ENCODE measurements at places on chromosomes 7 and 10.

DNA sequence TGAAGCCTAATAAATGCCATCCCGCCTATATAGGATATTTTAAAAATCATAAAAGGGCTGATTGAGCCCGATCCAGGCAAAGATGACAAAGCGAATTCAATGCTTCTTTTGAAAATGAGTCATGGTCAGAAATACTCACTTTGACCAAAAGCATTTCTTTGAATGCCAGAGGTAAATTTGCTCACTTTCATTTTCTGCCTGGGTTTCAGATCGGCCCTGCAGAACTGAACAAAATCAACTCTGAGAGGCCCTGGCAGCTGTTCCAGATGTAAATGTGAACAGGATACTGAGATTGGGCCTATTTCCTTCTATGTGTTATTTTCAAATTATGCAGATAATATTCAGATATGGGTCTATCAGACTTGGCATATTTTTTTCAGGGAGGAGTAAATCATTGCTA lies 114.8 kb upstream of the ARID5B start:
- no peak for DNase-seq

- no peak for DNase-seq
Observed at GRCh38 chr7:116165717-116166116, 44.6 kb upstream of the TES start.

GRCh38 chr7:78760620-78761355 lies 692.7 kb downstream of the MAGI2 start:
- no peak for DNase-seq

GRCh38 chr7:5997210-5997808 lies 11.5 kb downstream of the PMS2 start:
- peak; percentile 30 for DNase-seq

GRCh38 chr10:22990443-22990842 lies 62.6 kb downstream of the ARMC3 start:
- no peak for DNase-seq

DNA sequence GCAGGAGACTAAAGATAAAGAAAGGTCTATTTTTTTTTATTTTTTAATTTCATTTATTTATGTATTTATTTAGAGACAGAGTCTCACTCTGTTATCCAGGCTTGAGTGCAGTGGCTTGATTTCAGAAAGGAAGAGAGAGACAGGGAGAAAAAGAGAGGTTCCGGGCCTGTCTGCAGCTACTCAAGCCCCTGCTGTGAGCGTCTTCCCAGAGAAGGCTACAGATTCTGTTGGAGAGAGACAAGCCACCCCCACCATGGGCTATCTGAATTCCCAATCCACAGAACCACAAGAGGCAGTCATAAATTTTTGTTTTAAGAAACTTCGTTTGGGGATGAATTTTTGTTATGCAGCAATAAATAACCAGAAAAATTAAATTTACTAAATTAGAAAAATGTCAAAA lies 68.1 kb downstream of the CALN1 start:
- no peak for DNase-seq

- no peak for DNase-seq
Observed at GRCh38 chr7:2614631-2615330, 17.0 kb upstream of the TTYH3 start.

DNA sequence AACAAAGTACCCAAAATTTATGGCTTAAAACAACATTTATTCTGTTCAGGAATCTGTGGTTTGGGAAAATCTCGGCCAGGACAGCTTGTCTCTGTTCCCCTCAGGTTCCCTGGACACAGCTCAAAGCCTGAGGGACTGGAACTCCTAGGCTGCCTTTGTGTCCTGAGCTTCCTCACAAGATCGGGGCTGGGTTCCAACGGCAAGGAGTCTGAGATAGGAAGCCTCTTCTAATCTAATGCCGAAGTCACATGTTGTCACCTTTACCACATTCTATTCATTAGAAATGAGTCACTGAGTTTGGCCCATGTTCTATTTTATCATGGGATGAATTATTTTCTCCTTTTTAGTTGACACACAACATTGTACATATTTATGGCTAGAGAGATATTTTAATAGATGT lies 80.5 kb downstream of the ANKRD26 start:
- DNase-seq, result no peak

- DNase-seq, result no peak
Observed at GRCh38 chr7:13072014-13072413, 384.6 kb downstream of the ARL4A start.

GRCh38 chr10:98268694-98269431 lies 869 bp upstream of the LOXL4 start:
- no peak for DNase-seq

DNA sequence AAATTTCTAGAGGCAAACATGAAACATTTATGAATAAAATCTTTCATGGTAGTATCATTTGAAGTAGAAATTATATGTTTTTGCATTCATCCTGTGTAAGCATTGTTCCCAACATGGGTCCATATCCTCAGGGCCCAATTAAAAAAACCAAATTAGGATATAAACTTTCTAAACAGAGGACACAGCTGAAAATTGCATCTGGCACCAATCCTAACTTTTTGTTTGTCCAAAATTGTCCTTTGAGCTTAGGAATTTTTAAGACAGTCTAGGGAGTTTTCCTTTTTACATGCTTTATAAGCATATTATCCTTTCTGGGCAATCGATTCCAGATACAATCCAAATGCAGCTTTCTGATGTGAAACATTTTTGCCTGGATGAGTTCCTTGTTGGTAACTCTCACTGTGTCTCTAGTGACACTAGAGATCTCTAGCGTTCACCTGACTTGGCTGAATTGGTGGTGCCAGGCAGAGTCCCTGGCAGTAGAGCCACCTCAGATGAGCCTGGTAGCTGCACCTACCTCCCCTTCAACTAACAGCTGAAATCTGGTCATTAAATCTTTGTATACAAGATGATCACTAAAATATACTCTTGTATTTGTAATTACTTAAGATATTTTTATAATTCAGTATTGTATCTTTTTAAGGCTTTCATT lies 137.6 kb upstream of the SAMD8 start:
- no peak for DNase-seq

- DNase-seq, result no peak
Observed at GRCh38 chr7:147539685-147540084, 1050.9 kb upstream of the C7orf33 start.

GRCh38 chr10:80410122-80410521 lies 1.8 kb downstream of the PRXL2A start:
- no peak for DNase-seq

DNA sequence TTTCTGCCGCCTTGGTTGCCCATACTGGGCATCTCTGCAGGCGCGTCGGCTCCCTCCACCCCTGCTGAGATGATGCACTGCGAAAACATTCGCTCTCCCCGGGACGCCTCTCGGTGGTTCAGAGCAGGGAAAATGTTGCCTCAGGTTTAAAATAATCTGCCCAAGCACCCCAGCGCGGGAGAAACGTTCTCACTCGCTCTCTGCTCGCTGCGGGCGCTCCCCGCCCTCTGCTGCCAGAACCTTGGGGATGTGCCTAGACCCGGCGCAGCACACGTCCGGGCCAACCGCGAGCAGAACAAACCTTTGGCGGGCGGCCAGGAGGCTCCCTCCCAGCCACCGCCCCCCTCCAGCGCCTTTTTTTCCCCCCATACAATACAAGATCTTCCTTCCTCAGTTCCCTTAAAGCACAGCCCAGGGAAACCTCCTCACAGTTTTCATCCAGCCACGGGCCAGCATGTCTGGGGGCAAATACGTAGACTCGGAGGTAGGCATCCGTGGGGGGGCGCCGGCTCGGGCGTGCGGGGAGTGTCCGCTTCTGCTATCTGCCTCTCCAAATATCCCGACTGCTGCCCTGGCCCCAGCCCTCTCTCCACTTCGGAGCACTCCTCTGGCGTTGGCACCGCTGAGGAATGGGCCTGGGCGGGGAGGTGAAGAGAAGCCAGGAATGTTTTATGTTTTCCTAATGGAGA lies at the start of gene CAV1:
Gene CAV1, plus strand, starts transcription at position 428 of the 689 bp plus-strand sequence. Its CDS starts 27 bp downstream, at position 455.
- DNase-seq, result no peak

- no peak for DNase-seq
Observed at GRCh38 chr7:14351167-14351566, 361.7 kb upstream of the ETV1 start.

DNA sequence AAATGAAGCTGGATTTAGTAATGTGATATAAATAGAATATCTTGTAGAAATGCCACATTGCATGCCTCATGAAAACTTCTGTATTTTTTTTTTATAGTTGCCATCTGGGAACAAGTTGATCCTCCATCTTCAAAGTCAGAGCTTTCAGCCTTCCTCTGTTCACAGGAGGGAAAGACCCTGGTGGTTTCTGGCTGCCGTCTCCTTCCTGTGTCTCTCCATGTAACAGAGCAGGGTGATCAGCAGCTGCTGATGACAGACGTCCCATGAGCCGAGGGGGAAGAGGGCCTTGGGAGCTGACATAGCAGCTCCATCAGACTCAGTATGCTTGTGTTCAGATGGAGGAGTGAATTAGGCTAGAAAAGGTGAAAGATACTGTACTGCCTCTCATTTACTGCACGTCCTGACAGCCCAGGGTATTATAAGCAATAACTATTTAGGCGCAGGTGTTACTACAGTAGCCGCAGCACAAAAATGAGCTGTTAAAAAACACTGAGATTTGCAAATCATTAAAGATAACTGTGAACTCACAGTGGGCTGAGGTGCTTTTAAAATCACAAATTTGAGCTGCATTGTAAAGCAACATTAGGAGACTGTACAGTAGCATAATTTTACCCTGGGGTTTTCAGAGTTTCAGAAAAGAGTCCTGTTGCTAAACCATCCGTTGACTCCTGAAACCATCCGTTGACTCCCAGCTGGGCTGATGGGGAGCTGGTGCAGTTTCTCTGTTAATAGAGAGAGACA lies 103.3 kb downstream of the CFAP58 start:
- no peak for DNase-seq

- DNase-seq, result no peak
Observed at GRCh38 chr7:76165973-76166403, 35.7 kb upstream of the SRRM3 start.

DNA sequence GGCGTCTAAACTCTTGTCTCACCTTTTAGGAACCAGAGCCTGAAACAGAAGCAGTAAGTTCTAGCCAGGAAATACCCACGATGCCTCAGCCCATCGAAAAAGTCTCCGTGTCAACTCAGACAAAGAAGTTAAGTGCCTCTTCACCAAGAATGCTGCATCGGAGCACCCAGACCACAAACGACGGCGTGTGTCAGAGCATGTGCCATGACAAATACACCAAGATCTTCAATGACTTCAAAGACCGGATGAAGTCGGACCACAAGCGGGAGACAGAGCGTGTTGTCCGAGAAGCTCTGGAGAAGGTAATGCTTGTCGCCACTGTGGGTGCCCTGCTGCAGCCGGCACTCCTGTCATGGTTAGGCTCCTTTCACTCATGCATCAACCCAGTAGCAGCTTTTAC lies 113.1 kb downstream of the ZMYND11 start:
- DNase-seq, result no peak

- no peak for DNase-seq
Observed at GRCh38 chr7:24898691-24899090, 81.3 kb downstream of the OSBPL3 start.

GRCh38 chr7:181738-182137 lies 10.6 kb upstream of the FAM20C start:
- no peak for DNase-seq

GRCh38 chr10:37794305-37794976 lies 63.0 kb downstream of the ZNF248 start:
- DNase-seq, result no peak

GRCh38 chr7:3250725-3251124 lies 50.3 kb upstream of the SDK1 start:
- no peak for DNase-seq

GRCh38 chr7:150374026-150374425 lies 5.1 kb upstream of the ZNF775 start:
- DNase-seq, result no peak

- DNase-seq, result no peak
Observed at GRCh38 chr10:118407026-118407425, 64.9 kb upstream of the FAM204A start.

- no peak for DNase-seq
Observed at GRCh38 chr10:119523895-119524719, 18.4 kb downstream of the RGS10 start.

- DNase-seq, result no peak
Observed at GRCh38 chr7:2639181-2639681, 7.4 kb downstream of the TTYH3 start.

- DNase-seq, result no peak
Observed at GRCh38 chr7:155985518-155986250, 173.4 kb upstream of the SHH start.

DNA sequence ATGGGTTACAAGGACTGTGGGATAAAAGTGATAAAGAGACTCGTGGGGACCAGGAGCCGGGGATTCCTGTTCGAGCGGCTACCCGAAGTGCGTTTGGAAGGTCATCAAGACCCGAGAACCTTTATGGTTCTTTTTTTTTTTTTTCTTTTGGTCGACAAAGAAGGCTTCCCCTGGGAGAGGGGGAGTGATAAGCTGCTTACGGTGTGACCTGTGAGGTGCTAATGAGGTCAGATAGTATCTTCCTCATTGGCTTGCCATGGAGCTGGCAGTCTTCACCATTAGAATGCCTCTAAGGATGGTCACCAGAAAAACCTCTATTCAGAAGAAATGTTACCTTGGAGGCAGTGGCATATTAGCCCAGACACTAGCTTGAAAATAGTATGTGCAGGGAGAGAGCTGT lies 92.3 kb upstream of the STEAP4 start:
- no peak for DNase-seq

GRCh38 chr7:80707318-80707717 lies 68.9 kb downstream of the CD36 start:
- DNase-seq, result no peak

GRCh38 chr7:36736899-36737211 lies 12.6 kb upstream of the AOAH start:
- DNase-seq, result peak; percentile 77

GRCh38 chr7:118429141-118429540 lies 204.6 kb downstream of the ANKRD7 start:
- no peak for DNase-seq

- DNase-seq, result no peak
Observed at GRCh38 chr7:28596245-28596935, 184.1 kb downstream of the CREB5 start.

GRCh38 chr7:30041526-30042269 lies 13.5 kb downstream of the PLEKHA8 start:
- no peak for DNase-seq

- no peak for DNase-seq
Observed at GRCh38 chr7:32318300-32319011, 171.7 kb downstream of the LSM5 start.

- no peak for DNase-seq
Observed at GRCh38 chr10:30882281-30882680, 149.4 kb downstream of the ZNF438 start.

- DNase-seq, result no peak
Observed at GRCh38 chr10:43102063-43102828, 25.4 kb downstream of the RET start.

- DNase-seq, result no peak
Observed at GRCh38 chr7:179209-179681, 13.1 kb upstream of the FAM20C start.
